ENCODE measurements at places on chromosomes 7 and 10. TPM values are rescaled to one million over a fixed set of nuclear protein-coding genes. Genes with fewer than 3 reads are reported as not detected.

The PTPRN2 gene
- total RNA-seq = 3.5 TPM

The RNF148 gene
- 0.25 TPM for total RNA-seq

The ENKUR gene
- not detected for total RNA-seq

The GNAT3 gene
- not detected for total RNA-seq

The TNPO3 gene
- total RNA-seq = 60.4 TPM
